Adipose tissue (tissue), 3 donors: ENCODE measurements at places on chromosomes 3 and 15. TPM values are rescaled to one million over a fixed set of nuclear protein-coding genes. Genes with fewer than 3 reads are reported as not detected.

SMAD3 gene
- polyA plus RNA-seq: 27.7 TPM

PP2D1 gene
- polyA plus RNA-seq: not detected

STARD5 gene
- 1.2 TPM for polyA plus RNA-seq

CPEB1 gene
- 8.2 TPM for polyA plus RNA-seq

IL17RC gene
- 20.7 TPM for polyA plus RNA-seq

ZIC1 gene
- polyA plus RNA-seq: not detected

RYR3 gene
- polyA plus RNA-seq: 4.4 TPM

APOD gene
- 602 TPM for polyA plus RNA-seq
